NCI-H524 treated with DMSO at 0.1 percent for 48 hours (cell line): ENCODE measurements at places on chromosomes 6 and 20.

GRCh38 chr6:7998103-7998725, 66.0 kb downstream of the BLOC1S5 start:
- DNase-seq: no peak

DNA sequence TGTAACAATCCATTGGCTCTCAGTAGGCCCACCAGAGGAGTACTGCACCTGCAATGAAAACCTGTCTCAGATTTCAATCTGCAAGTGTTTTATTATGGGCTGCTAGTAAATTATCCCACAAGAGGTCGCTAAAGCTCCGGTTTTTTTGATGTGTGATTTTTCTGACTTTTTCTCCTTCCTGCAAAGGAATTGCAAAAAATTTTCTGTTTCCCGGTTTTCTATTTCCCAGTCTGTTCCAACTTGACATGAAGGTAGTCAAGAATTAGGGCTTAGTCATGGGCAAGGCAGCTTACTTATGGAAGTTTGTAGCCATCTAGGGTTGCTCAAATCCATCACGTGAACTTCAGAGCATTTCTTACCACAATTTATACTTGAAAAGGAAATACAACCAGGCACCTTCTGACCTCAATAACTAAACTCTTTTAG, 38.5 kb upstream of the AHI1 start:
- peak; percentile 2 for DNase-seq

DNA sequence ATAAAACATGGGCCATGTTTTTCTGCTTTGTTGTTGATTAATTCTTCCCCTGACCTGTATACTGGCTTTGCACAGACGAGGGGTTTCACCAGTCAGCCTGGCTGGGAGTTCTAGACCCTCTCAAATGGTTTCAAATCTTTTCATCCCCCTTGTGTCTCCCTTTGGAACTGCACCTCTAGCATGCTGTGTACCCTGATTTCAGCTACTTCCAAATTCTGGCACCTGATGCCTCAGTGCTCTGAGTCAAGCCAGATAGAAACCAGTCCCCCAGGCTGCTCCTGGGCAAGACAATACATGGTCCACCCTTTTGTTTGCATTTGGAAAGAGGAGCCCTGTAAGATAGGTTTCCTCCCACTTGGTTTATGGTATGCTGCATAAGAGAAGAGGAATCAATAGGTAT, 290.2 kb downstream of the BTBD3 start:
- DNase-seq: peak; percentile 6

- no peak for DNase-seq
Observed at GRCh38 chr20:54941666-54942065, 466.3 kb downstream of the DOK5 start.

DNA sequence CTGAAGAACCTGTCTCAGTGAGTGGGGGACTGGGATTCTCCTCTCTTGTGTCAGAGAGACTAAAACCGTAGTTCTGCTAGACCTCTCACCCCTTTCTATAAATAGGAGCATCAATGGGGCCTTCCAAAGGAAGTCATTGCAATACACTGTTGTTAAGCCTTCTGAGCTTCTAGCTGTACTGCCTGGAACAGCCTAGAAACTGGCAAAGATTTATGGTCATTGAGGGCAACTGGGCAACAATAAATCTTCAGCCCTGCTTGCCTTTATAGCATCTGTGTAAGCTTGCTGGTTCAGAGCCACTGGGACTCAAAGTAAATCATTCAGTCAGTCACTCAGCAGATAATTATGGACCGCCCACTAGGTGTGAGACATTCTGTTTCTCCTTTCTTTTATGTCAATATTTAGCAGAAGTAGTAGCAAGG, 53.2 kb downstream of the PPP1R14C start:
- DNase-seq: no peak

DNA sequence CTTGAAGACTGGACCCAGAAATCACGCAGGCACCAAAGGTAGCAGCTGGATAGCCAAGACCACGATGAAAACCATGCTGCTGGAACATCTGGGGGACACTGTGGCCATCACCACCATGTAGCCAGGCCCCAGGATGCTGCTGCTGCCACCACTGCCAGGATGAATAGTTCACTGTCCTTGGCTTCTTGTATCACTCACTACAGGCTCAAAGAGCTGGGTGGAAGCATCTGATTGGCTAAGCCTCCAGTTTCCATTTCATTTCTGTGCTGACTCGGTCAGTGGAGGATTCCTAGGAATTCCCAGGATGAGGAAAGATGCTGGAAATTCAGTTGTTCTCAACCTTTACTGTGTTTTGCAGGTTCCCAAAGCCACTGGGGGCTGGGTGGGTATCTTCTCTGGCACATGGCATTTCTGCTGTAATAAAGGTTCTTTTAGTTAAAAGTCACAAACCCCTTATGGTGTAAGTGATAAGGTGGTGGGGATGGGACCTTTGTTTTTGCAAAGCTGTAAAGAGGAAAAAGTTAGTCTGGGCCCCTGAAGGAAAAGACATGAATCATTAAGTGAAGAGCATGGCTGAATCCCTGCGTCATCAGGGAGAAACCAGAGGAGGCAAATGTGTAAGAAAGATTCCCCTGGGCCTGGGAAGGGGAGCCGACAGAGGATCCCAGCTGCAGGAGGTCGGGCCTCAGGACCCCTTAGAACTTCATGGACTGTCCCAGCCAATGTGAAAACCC, 75.6 kb upstream of the RNF24 start:
- no peak for DNase-seq
